ENCODE measurements at places on chromosomes 5 and 9.

- DNase-seq, result no peak
These were observed 42.6 kb downstream of the NPR3 start for GRCh38 chr5:32753765-32754164.

DNA sequence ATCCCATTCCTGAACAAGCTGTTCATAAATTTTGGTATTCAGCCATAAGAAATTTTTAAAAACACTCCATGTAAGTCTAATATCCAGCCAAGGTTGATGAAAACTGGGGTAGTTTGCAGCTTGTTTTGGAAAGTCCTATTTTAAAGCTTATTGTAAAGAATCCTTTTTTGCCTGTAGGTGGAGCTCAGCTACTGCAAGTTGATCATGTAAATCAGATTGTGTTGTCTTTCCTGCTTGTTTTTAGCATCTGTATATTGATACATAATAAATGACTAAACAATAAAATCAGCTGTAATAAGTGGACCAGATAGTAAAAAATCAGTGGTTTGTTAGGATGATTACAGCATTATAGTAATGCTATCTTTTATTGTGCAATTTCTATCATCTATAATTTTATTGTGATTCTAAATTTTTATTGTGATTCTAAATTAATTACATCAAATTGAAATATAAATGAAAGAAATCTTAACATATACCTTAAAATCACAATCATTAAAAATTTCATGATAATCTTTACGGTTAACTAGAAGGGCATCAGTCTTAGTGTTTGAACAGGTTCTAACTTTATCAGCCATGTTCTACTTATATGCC is 42.4 kb downstream of the CWC27 start:
- DNase-seq, result no peak

DNA sequence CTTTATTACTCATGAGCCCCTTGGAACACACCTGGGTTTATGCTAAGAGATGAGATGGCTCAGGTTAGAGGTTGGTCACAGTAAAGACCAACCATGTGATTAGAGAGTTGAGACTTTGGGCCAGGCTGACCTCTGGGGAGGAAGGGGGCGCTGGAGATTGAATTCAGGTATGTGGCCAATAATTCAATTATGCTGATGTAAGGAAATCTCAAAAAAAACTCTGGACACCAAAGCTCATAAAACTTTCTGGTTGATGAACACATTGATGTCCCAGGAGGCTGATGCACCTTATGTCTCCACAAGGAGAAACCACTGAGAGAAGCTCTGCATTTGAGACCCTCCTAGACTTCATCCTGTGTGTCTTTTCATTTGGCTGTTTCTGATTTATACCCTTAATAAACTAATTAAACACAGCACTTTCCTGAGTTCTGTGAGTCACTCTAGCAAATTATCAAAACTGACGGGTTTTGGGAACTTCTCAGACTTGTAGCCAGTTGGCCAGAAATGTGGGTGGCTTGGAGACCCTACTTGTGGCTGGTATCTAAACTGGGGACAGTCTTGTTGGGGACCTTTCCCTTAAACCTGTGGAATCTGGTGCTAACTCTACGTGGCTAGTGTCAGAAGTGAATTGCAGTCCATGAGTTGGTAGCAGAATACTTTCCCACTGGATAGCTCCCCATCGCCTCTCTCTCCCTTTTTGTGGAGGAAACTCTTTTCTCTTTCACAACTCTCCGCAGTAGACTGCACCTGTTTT is 7.5 kb upstream of the CCL27 start:
- no peak for DNase-seq

DNA sequence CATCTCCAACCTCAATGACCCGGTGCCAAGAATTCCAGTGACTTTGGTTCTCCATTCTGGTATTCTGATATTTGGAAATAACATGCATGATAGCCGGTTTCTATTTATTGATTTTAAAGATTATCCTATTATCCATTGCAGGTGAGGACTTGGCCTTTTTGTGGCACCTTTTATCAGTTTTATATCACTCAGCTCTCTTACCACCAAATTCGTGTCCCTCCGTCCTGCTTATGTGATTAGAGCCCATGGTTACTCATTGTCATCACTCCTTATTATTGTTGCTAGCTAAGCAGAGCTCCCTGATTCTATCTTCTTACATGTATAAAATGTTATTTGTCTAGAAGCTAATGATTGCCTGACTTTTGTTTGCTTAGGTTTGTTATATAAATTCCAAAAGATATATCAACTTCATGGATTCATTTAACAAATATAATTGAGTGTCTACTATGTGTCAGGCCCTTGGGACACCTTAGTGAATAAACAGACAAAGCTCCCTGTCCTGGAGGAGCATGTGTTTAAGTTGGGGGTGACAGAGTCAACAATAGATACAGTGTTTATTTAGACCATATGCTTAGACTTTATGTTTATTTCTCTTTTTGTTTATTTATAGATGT is 138.2 kb downstream of the ADAMTS16 start:
- DNase-seq, result no peak

DNA sequence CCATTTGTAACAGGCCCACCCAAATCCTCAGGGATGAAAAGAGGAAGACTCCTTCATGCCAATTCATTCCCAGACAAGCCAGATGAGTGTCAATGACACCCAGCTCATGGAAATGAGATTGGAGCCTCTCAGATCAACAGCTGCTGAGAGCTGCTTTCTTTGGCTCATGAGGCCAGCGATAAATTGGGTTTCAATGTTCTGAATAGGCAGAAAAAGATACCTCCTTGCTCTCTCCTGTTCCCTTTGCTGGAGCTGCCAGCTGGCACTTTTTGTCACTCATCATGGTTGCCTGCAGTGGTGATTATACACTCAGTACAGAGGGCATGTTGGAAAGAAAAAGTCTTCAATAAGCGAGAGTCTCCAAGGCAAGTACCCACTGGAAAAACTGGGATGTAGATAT is 47.1 kb downstream of the SH3RF2 start:
- DNase-seq, result no peak

- DNase-seq, result no peak
These were observed 10.5 kb downstream of the KIF4B start for GRCh38 chr5:155024015-155024414.

DNA sequence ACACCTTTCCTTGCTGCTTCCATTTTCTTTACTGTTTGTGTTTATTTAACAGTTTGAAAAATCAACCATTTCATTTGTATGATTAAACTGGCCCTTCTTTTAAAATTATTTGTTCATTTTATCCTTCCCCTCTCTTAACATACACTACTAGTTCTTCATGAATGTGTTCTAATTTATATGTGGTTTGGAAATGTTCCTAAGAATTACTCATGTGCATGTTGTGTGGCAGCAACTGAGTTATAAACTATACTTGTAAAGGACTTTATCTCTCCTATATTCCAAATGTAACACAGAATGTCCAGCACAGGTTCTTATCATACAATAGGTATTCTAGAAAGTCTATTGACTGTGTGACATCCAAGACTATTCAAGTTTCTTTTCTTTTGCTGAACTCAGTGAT is 358.2 kb upstream of the MEF2C start:
- DNase-seq, result no peak

GRCh38 chr9:125558453-125559092 is 148.4 kb downstream of the MAPKAP1 start:
- DNase-seq, result peak; percentile 73

DNA sequence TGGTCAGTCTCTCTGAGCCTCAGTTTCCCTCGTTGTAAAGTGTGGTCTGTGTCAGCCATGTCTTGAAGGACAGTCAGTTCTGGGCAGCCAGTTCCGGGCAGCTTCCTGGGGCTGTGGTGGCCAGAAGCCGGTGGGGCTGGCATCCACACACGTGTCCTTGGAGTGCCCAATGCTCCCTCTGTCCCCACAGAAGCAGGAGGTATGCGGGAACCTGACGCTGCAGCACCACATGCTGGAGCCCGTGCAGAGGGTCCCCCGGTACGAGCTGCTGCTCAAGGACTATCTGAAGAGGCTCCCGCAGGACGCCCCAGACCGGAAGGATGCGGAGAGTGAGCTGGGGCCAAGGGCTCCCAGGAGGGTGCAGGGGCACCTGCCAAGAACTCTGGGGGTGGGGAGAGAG is 48.4 kb upstream of the SUSD3 start:
- no peak for DNase-seq

DNA sequence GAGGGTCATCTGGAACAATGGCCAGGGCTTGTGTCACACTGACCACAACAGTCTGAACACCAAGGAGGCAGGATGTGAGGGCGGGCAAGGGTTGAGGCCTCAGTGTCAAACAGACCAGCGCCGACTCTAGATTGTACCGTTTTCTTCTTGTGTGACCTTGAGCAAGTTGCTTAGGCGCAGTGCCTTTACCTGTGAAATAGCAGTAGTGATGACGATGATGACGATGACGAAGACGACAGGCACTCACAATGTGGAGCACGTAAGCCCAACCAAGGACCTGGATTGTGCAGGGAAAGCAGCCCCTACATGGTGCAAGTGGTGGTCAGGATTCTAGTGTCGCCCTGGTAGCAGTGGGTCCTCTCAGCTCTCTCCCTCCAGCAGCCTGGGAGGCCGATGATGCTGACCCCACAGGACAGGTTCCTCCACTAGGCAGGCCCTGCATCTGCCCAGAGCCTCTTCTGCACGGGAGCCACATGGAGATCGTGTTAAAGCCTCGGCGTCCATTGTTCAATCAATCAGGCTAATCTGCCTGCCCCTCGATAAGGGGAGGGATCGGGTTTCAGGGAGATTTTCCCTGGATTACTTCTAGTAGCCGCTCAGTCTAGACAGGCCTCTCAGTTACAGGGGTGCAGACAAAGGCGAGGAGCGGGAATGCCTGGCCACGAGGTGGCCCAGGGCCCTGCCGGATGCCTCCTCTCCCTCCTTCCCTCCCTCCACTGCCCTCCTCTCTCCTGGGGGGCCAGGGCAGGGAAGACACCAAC is 91.7 kb downstream of the MACROH2A1 start:
- DNase-seq, result no peak

GRCh38 chr5:143495821-143496275 is 92.4 kb upstream of the NR3C1 start:
- DNase-seq, result no peak

GRCh38 chr5:43161244-43161643 is 30.8 kb upstream of the NIM1K start:
- peak; percentile 20 for DNase-seq

- peak; percentile 20 for DNase-seq
These were observed 6.5 kb upstream of the EGFL7 start for GRCh38 chr9:136656183-136656738.

DNA sequence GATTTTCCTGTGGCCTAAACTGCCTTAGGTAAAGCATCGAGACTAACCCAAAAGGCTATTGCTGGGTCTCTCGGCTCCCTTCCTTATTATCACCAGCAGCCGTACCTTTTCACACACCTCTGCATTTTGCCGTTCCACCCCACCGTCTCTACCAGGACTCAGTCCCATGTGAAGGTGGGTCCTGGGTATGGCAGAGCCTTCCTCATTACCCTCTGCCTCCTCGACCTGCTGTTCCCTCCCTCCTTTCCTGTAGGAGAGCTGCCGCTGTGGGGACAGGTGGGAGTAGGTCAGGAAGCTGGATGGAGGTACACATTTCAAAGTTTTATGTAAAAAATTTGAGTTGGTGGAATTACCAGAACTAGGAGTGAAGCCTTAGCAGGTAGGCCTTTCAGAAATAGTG is 1.8 kb downstream of the CCL28 start:
- no peak for DNase-seq

DNA sequence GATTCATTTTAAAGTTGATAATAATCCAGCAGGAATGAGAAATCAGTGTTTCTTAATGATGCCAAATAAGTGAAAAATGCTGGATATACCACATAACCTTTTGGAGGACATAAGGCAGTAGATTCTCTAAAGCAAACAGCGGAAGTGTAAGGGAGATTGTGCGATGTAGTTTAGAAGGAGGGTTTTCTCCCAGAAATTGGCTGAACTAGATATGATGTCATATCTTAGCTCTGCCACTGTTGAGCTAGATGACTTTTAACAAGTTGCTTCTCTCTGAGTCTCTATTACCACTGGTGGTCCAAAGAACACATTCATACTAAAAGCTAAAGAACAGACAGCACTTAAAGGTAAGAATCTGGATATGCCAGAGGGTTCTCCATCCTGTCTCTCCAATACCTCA is 107.0 kb downstream of the NR6A1 start:
- DNase-seq, result no peak

GRCh38 chr9:105993116-105993854 is 298.9 kb downstream of the TMEM38B start:
- no peak for DNase-seq

DNA sequence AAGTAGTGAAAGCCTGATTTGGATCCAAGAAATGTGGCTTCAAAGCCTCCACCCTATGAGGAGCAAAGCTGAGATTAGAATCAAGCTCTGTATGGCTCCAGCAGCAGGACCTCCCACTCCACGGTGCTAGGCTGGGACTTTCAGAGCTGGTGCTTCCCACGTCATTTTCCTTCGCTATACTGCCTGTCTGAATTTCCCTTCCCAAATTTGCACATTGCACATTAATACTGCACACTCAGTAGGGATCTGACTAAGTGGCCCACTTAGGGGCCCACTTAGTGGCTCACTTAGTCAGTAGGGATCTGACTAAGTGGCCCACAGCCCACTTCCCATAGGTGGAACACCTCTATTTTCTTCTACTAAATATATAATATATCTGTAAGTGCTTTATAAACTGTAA is 14.1 kb upstream of the SPDL1 start:
- DNase-seq, result no peak
